Calu3 (cell line): ENCODE measurements at places on chromosomes 4 and X.
A peak's percentile ranks its signal among the peaks of the same experiment; 100 is the strongest.

- DNase-seq, result no peak
Measured at GRCh38 chr4:26589705-26590104, 5.8 kb downstream of the TBC1D19 start.

GRCh38 chr4:177070533-177071058 is 239.1 kb upstream of the NEIL3 start:
- DNase-seq, result no peak

DNA sequence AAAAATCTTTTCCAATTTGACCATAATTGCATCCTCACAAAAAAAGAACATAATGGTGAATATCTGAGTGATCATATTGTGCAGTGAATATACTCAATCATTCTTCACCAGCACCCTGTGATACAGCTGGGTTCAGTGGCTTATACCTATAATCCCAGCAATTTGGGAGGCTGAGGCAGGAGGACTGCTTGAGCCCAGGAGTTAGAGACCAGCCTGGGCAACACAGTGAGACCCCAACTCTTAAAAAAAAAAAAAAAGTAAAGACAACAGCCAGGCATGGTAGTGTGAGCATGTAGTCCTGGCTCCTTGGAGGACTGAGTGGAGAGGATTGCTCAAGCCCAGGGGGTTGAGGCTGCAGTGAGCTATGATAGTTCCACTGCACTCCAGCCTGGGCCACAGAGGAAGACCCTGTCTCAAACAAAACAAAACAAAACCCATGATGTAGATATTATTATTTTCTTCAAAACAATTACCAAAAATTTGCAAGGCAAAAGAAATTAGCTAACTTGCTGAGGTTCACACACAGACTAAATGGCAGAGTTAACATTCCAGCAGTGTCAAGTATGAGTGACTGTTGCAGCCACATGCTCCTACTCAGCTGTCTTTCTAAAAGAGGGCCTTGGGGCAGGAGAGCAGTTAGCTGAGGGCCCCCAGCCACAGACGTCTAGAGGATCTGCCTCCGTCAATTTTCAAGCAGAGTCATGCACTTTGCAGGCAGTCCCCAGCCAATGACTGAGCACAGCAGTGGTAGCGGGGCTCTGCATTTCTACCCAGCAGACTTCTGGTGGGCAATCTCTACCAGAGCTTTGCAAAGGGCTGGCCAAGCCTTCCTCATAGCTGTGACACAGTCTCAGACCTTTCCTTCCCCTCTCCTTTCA is 33.4 kb downstream of the ADGRA3 start:
- DNase-seq, result no peak

GRCh38 chr4:79362626-79363025 is 36.8 kb upstream of the NAA11 start:
- DNase-seq, result no peak

DNA sequence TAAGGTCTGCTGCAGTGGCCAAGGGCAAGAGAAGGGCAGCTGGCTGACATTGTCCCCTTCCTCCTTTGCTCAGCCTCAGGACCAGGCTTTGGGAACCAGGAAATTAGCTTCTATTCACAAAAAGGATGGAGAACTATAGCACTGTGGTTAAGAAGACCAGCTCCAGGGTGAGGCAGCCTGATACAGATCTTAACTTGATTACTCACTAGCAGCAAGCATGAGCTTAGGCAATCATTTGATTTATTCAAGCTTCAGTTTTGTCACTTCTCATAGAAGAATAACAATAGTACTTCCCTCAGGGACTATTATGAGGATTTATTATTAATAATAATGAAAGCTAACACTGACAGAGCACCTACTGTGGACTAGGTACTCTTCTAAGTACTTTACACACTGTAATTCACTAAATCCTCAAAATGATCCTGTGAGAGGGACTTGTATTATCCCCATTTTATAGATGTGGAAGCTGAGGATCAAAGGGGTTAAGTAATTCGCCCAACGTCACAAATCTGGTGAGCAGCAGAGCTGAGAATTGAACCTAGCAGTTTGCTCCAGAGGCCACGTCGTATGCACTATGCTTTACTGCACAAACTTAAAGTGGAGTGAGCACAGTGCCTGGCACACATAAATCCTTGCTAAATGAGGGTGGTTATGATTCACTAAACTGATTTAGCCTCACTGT is 130.4 kb upstream of the PAK3 start:
- no peak for DNase-seq

DNA sequence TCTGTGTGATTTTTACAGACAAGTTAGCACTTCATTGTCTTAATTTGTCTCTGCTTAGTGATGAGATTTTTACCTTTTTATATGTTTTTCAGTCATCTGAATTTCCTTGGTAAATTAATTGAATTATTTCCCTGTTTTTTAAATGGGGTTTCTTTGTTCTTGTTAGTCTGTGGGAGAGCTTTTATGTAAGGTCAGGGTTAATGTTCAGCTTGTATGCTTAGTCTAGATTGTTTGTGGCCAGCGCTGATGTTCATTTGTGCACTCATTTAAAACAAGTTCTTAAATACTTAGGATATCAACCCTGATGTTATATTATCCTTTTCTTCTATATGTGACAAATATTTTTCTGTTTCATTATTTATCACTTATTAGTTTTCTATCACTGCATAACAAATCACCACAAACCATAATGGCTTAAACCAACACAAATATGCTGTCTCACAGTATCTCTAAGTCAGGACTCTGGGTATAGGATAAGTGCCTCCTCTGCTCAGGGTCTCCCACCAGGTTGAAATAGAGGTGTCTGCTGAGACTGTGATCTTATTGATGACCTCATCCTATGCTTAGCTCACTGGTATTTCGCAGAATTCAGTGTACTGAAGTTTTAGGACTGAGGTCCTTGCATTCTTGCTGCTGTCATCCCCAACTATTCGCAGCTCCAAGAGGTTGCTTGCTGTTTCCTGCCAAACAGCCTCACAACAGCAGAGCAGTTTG is 53.2 kb downstream of the ATP10D start:
- no peak for DNase-seq

DNA sequence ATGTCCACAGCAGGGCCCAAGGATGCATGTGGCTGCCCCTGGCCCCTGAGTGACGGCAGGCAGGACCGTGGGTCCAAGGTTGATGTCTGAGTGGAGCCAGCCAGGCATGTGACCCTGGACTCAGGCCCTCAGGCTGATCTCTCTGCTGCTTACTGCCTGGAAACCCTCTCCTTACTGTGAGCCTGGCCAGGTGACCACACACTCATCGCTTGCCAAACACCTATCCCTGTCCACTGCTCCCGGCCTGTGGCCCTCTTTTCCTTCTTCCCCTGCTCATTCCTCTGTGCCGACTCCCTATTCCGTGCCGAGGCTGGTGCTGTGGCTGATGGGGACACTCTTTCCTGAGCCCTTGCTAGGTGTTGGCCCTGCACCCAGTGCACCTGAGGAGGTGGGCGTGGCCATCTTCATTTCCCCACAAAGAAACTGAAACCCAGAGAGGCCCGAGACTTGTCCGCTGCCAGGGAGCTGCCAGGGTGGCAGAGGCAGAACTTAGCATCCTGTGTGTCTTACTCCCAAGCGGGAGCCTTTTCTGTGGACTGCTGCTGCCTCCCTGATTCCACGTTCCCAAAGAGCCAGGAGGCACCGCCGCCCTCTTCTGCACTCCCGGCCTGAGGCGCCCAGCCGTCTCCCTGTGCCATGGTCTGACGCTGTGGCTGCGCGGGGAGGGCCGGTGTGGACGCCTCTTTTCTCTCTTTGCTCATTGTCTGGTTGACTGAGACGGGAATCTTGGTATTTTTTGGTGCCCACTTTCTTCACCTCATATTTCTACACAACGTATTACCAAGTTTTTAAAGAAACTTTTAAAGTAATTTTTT is 11.2 kb upstream of the RNF4 start:
- no peak for DNase-seq

DNA sequence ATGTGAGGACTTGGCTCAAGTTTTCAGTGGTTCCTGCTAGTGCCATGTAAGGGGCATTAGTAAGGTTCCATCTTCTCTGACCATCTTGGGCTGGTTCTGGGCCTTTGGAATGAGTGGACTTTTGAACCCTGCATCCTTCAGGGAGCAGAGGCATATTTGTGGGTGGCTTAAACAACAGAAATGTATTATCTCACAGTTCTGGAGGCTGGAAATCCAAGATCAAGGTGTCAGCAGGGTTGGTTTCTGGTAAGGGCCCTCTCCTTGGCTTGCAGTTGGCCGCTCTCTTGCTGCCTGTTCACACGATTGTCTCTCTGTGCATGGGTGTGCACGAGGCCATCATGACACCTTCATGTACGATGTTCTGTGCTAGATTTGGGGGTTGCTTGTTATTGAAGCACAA is 21.3 kb downstream of the CCKAR start:
- DNase-seq, result no peak

DNA sequence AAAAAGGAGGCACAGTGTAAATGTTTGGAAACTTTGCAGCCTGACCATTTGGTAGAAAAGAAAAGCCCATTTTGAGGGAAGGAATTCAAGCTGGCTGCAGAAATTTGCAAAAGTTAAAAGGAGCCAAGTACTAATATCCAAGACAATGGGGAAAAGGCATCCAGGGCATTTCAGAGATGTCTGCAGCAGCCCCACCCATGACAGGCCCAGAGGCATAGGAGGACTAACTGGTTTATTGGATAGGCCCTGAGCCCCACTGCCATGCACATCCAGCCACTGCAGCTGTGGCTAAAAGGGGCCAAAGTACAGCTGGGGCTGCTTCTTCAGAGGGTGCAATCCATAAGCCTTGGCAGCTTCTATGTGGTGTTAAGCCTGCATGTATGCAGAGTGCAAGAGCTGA is 104.9 kb downstream of the HS3ST1 start:
- no peak for DNase-seq

- DNase-seq, result no peak
Measured at GRCh38 chr4:66554826-66555225, 884.5 kb upstream of the EPHA5 start.

DNA sequence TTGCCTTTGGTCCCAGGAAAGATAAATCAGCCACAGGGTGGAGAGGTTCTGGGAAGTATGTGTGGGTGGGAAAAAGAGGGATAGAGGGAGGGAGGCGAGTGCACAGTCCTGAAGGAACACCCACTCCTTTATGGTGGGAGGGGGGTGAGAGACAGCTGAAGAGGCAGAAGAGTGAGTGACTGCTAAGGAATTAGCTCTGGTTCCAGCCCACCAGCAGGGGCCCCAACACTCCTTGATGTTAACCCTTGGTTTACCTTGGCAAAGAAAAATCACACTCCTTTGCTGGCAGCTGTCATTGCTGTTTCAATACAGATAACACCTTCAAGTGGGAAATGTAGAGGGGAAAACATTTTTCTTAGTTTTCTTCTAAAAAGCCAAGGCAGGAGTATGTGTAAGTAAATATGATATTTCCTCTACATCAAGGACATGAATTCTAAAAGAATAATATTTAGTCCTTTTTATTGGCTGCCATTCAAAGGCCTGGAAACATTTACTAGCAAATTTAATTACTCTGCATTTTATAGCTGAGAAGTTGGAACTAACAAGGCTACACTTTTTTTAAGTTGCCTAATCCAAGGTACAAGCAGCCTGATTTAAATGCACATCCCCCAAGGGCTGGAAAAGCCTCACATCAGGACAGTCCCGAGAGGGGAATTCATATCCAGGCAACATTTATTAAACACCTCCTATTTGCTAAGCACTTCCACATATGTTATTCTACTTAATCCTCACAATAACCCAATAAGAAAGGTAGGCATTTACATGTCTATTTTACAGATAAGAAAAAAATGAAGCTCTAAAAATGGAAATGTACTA is 81.7 kb downstream of the HS6ST2 start:
- no peak for DNase-seq

DNA sequence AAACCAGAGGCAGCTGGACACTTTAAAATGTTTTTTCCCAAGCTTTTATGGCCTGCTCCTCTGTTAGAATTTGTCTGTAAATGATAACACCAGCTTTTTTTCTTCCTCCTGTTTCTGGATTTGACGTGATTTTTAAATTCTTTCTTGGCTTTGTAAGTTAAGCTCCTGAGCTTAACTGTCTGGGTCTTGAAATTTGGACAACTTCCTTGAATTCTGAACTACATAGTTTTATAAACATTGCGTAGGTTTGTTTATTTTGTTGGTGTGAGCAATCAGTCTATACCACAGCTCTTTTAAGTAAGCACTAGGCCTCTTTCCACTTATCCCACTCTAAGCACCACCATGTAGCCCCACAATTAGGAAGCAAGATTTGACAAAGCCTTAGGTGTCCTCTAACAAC is 144.4 kb upstream of the GUCY1A1 start:
- no peak for DNase-seq

DNA sequence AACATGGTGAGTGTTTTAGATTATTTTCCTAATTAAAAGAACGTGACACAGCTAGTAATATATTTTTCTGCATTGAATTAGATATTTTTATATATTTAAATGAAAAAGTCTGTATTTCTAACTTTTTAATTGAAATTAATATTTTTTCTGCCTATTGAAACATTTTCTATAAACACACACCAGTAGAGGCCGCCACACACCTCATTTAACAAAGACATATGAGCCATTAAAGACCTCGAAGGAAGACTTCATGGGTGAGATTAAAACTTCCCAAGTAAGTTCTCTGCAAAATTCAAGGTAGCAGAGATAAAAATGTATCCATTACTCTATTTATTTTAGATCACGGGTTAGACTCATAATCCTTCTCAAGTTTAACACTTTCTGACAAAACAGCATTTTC is 8.3 kb downstream of the SLITRK2 start:
- peak; percentile 4 for DNase-seq

- no peak for DNase-seq
Measured at GRCh38 chr4:69095301-69095731, 958 bp upstream of the UGT2B7 start.

GRCh38 chrX:153537526-153538295 is 20.3 kb downstream of the ATP2B3 start:
- DNase-seq, result no peak

DNA sequence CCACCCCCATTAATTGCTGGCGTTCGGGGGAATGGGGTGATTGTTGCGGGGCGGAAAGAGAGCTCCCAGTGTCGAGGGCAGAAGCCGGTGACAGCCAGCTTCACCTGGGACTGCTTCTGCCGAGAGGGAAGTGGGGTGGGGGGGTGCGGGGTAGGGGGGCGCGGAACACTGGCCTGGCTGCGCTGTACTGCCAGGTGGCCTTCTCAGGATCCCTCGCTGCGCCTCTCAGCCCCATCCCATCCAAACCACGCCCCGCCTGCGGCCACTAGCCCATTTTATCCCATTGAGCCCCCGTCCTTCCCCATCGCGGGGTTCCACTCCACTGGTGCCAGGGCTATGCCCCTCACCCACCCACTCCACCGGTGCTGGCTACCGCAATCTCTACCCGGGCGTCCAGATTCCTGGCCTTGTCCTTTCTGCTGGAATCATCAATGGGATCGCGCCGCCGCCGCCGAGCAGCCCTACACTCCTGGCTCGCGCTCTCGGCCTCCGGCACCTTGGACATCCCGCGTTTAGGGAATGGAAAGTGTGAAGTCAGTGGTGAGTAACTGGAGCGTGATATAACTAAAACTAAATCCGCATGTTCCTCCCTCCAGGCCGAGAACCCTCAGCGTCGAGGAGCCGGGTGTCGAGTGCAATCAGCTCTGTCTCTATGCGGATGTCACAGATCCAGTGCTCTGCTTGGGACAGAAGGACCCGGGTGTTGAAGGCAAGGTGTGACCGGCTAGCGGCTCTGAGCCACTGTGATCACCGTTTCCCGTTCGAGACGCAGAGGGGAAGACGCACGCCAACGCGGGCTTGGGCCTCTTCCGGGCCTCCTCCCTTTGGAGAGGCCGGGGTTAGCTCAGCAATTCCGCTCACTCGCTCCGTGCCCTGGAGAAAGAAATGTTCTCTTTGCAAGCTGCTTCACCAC is 20.5 kb downstream of the NKX3-2 start:
- DNase-seq, result no peak

GRCh38 chr4:59518005-59518823 is 1681.9 kb upstream of the ADGRL3 start:
- no peak for DNase-seq
